Retina (tissue), 1 donor: ENCODE measurements at places on chromosomes 2 and 18.

DNA sequence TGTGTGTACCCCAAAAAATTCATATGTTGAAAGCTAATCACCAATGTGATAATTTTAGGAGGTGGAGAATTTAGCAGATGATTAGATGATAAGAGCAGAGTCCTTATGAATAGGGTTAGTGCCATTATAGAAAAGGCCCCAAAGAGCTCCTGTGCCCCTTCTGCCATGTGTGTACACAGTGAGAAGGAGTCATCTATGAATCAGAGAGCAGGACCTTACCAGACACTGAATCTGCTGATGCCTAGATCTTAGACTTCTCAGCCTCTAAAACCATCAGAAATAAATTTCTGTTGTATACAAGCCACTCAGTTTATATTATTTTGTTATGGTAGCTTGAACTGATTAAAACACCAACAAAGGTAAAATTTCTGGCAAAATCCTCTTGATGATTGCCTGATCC is 560.0 kb upstream of the CDH2 start:
- DNase-seq = no peak

GRCh38 chr2:38483776-38484501 is 106.9 kb upstream of the ATL2 start:
- no peak for DNase-seq

DNA sequence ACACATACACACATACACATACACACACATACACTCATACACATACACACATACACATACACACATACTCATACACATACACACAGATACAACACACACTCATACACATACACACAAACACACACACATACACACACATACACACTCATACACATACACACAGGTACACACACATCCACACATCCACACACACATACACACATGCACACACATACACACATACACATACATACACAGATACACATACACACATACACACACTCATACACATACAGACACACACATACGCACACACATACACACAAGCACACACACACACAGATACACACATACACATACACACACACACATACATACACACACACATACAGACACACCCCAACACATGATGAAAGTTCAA is 729.1 kb upstream of the SOX11 start:
- DNase-seq = no peak

GRCh38 chr2:240463274-240463865 is 27.9 kb downstream of the GPC1 start:
- DNase-seq = no peak

GRCh38 chr2:229230911-229231310 is 40.2 kb downstream of the PID1 start:
- no peak for DNase-seq

- DNase-seq = no peak
Observed at GRCh38 chr2:24434541-24434940, 56.5 kb upstream of the NCOA1 start.

DNA sequence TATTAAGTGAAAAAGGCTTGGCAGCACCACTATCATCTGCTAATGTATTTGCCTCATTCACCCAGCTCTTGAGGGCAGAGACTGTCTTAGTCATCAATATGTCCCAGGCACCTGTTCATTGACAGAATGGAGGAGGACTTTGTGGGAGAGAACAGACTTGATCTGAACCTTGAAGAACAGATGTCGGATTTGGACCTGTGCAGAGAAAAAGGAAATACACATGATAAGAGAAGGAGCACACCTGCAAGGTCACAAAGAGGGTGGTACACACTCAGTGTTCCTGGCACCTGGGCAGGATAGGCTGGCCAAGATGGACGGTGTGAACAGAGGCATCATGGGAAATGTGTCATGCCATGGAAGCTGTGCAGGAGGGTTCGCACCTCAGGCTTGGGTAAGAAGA is 7.4 kb upstream of the MGAT4A start:
- DNase-seq = no peak

GRCh38 chr2:3399829-3400228 is 20.3 kb downstream of the TRAPPC12 start:
- DNase-seq = peak; percentile 85

DNA sequence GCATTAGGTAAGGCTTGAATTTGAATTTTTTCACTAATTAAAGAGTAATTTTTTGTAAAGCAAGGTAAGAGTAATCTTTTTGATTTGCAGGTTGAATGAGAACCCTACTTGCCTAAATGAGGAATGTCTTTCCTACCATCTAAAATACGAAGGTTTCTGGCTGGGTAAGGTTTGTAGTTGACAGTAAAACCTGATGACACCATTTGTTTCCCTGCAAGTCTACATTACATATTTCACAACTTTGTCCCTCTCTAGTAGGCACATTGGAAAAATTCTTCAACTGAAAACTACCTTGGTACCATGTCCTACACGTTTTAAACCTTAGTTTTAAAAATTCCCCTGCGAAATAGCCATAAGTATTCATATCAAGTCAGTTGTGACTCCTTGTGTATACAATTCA is 9.4 kb downstream of the HNRNPA3 start:
- no peak for DNase-seq

DNA sequence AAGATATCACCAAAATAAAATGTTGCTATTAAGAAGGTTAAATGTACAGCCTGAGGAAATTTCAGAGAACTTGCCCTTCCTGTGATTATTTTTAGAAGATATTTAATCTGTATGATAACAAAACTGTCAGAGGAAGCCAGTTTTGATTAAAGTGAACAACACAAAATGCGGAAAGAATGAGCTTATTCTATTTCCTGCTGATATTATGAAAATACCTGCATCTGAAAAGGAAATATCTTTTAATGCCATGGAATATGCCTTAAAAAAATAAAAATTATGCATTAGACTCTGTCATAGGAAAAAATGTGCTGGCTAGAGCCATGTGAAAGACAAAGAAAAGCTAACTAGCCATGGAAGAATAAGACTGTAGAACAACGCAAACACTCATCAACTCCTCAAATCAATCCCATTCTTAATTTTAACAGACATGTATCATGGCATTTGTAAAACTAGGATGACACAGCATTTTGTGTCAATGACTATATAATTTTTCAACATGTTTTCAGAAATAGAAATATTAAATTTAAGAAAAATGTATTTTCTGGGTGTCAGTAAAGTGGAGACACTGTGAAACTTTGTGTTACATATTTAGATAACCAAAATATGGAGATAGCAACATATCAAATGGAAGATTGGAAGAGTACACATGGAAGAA is 1768.2 kb downstream of the SUCLG1 start:
- DNase-seq = no peak

DNA sequence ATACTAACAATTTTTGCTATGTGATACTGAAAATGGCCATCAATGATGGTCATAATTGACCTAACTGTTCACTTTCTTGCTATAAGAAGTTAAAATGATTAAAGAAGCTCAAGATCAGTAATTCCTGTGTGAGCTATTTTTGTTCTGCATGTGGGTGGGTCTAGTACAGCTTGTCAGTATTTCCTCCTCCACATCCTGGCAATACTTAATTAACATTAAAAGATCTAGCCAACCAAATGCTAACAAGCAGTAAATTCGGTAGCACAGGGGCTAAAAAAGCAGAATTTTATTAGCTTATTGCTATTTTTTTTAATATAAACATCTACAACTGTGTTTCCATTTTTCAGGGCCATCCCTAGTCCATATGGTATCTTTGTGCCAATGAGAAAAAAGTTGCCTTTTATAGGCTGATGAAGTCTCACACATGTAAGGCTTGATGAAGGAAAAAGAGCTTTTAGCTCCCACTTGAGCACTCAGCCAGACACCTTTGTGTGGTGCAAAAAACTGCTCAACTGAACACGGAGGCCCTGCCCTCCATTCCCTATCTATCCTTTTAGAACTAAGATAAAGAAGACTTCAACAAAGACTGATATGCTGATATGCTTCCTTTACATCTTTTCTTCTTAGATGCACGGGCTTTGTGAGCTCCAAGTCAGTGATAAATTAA is 4.9 kb upstream of the PNO1 start:
- no peak for DNase-seq

DNA sequence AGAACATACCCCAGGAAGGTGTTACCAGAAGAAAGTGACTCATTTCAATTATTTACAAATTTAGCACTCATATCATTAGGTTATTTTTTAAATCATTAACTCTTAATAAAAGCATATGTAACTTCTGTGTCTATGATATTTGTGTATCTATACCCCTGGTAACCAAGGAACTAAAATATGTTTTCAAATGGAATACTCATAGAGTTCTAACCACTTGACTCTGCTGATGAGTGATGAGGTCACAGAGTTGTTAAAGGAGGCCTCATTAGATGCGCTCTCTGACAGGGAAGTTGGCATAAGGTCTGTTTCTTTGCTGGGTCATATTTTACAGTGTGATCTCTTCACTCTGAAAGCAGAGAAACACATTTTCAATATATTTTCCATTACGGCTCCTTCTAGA is 73.4 kb downstream of the CCDC150 start:
- no peak for DNase-seq

- DNase-seq = no peak
Observed at GRCh38 chr18:43589611-43590151, 312.4 kb upstream of the SYT4 start.

- DNase-seq = no peak
Observed at GRCh38 chr18:9735238-9735637, 27.1 kb downstream of the RAB31 start.

DNA sequence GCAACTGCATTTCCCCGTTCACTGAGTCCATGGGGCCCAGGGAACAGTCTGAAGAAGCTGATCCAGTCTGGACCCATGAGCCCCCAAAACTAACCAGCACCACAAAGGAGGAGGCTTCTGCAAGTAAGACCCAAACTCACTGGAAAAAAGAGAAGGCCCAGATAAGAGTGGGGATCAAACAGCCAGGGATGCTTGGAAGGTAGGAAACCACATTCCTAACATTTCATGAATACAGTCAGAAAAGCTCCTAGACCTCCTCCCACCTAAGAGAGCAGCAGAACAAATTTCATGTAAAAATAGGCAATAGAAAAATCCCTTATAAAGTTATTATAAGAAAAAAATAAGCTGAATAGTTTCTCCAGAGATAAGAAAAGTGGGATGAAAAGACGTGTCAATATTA is 30.3 kb downstream of the TUBB6 start:
- DNase-seq = no peak

- no peak for DNase-seq
Observed at GRCh38 chr2:168525716-168526446, 69.8 kb downstream of the CERS6 start.

GRCh38 chr18:50372743-50373142 is 2.1 kb upstream of the SKA1 start:
- no peak for DNase-seq

DNA sequence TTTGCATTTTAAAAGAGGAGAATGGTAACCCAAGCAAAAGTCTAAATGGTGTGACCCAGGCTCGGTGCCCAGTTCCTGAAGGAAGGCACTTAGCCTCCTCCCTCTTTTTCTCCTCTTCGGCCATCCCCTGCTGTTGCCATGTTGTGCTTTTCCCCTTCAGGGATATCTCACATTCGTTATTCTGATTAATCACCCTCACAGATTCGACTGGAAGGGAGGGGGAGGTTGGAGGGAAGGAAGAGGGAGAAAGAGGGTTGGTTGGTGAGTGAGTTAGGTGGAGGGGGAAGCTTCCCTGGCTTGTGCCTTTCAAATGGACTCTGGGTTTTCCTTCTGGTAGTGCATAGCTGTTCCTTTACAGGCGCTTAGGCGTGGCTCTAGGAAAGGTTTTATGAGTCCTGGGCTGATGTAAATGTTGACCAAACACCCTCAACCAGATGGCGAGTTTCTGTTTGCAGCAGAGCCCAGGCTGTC is 39.0 kb upstream of the LYPD6B start:
- no peak for DNase-seq

DNA sequence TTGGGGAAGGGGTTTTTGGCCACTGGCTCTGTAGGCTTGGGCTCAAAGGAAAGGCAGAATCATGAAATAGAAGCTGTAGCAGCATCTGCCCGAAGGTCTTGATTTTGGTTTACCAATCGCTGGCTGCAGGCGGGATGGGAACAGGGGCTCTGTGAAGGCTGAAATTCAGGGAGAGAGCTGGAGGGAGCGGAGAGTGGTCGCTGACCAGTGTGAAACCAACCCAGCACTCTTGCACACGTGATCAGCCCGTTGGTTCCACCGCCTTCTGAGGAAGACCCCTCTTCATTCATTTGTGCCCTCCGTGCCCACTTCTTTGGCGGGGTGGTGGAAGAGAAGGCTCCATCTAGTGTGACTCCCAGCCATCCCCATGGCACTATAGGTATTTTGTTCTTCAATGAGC is 82.6 kb downstream of the KLHL29 start:
- no peak for DNase-seq

DNA sequence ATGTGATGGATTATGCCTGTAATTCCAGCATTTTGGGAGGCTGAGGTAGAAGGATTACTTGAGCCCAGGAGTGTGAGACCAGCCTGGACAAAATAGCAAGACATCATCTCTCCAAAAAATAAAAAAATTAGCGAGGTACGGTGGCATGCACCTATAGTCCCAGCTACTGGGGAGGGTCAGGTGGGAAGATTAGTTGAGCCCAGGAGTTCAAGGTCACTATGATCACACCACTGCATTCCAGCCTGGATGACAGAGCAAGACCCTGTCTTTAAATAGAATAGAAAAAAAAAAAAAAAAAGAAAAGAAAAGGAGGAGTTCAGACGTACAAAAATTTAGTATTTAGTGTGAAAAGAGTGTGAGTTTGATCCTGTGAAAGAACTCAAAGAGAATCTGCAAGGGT is 154.9 kb downstream of the NR4A2 start:
- no peak for DNase-seq

- no peak for DNase-seq
Observed at GRCh38 chr2:38480617-38481016, 103.5 kb upstream of the ATL2 start.

GRCh38 chr18:56235481-56236013 is 402.8 kb downstream of the TXNL1 start:
- peak; percentile 80 for DNase-seq

DNA sequence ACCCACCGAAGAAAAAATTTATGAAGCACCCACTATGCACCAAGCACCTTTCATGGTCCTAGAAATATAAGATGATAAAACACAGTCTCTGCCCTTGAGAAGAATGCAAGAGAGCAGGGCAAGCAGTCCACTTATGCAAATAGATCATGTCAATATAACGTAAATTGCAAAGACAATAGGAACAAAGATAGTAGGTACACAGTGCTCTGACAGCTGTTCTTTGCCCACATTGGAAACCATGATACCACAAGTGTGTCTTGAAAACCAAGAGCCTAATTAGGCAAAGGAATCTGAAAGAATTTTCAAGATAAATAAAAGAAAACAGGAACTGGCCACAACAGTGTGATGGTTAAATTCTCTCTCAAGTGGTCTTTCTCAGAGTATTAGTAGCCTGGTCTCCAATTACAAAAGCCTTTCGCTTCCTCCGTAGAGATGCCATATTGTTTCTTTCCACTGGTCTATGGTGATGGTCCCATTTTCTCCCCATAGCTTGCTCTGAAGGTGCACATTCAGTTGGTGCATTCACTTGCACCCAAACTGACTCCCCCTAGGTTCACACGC is 108.5 kb downstream of the VWC2L start:
- DNase-seq = no peak

DNA sequence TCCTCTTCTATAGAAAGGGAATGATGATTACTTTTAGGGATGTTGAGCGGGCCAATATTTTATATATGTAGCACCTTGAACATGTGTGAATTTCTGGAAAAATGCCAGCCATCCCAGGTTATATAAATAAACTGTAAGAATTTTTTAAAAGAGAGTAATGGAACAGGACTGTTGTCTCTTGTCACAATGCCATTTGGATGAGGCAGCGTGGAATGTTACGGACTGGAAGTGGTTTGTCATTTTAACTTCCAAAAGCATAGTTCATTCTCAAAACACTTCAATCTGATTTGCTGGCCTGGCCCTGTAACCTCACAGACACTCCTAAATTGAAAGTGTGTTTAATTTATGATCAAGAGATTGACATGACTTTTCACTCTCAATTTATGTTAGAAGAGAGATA is 70.8 kb downstream of the TPGS2 start:
- DNase-seq = no peak
